CD8-positive, alpha-beta memory T cell (primary cell): ENCODE measurements at places on chromosomes 3 and 15.

- DNase-seq, result no peak
Observed at GRCh38 chr3:188860147-188860546, 311.6 kb upstream of the TPRG1 start.

DNA sequence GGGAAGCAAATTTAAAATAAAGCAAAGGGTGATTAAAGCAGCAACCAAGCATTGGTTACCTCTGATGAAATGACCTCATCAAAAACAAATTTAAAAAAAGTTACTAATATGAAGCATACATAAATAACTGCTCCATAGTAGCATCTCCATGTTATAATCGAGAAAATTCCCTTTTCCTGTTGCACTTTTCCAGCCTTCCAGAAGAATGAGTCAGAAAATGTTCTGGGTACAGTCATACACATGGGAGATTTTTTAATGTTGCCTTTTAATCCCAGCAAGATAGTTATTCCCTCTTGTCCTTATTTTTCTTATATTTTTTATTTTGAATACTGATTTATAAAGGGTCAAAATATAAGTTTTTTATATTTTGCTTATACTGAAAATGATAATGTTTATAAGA lies 2.6 kb upstream of the TMCO5A start:
- no peak for DNase-seq

DNA sequence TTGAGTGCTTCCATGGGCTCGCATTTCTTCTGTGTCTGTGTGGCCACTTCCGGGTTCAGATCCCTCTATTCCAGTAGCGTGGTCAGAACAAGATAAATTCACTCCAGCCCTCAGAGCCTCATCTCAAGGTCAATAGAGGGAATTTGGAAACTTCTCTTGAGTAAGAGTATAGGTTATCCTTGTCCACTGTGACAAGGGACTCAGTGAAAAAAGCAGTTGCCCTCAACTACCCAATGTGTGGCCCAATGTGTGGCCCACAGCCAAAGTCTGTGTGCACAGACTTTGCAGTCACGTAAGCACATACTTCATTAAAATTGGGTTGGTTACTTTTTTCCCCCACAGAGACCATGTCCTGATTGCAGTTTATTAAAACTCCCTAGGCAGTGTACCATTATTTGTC lies 305.6 kb upstream of the SEMA6D start:
- DNase-seq, result no peak

GRCh38 chr15:64896371-64897069 lies 15.2 kb upstream of the ANKDD1A start:
- no peak for DNase-seq

DNA sequence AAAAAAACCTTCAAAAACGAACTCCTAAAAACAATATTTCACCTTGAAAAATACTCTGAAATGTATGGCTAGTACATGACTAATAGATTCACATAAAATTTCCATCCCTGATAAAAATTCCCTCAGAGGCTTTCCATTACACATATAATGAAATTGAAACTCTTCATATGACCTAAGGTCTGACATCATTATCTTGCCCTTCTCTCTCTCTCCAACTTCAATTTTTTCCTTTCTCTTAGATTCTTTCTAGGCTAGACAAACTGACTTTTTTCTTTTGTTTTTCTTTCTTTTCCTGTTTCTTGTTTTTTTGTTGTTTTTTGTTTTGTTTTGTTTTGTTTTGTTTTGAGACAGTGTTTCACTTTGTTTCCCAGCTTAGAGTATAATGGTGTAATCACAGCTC lies 1220.5 kb downstream of the ROBO2 start:
- DNase-seq, result no peak

GRCh38 chr15:32641517-32642059 lies at the start of gene SCG5:
Gene SCG5, plus strand, starts transcription at chr15:32641710. Its CDS starts 1,883 bp downstream, at chr15:32643593.
- DNase-seq, result no peak

DNA sequence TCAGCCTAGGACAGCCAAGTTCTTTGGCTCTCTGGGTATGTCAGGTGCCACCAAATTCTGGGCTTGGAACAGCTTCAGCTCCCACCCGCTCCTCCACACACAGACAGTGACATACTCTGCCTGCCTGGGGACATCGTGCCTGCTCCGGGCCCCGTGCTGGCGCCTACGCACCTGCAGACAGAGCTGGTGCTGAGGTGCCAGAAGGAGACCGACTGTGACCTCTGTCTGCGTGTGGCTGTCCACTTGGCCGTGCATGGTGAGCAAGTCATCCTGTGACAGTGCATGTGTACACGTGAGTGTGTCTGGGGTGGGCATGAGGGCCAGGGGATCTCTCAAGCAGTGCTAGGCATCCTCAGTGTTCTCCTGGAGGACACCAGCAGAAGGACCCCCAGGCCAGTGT lies 922 bp downstream of the IL17RC start:
- DNase-seq, result no peak

- DNase-seq, result no peak
Observed at GRCh38 chr15:29376590-29376989, 107.0 kb upstream of the NSMCE3 start.

- DNase-seq, result no peak
Observed at GRCh38 chr15:60551147-60551780, 72.3 kb upstream of the ICE2 start.
